ENCODE measurements at places on chromosomes 7 and 10.

DNA sequence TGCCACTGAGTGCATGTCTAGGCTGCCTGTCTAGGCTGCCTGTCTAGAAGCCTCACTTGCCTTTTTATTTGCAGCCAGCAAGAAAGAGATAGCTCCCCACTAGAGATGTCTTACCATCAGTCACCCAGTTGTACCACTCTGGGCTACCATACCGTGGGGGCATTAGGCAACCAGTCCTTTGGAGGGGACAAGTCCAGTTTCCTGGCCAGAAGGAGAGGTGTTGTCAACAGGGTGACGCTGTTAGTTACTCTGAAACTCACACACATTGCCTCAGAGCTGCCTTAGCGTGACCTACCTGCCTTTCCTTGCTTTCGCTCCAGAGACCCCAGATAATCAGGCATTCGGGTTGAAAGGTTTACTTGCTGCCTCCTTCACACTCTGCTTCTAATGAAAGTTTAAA lies 155.4 kb downstream of the CELF2 start:
- H3K4me3 ChIP-seq = no peak overlapping the region
- H3K27ac ChIP-seq = no peak overlapping the region
- H3K27me3 ChIP-seq = peaks cover 3% of the 10 kb centered on the region
- no peaks in the 10 kb centered on the region for H3K36me3 ChIP-seq
- no peaks in the 10 kb centered on the region for H3K4me1 ChIP-seq
- no peak for DNase-seq

- no peak overlapping the region for H3K27ac ChIP-seq
- DNase-seq = no peak
- peaks cover 7% of the 10 kb centered on the region for H3K36me3 ChIP-seq
- no peaks in the 10 kb centered on the region for H3K27me3 ChIP-seq
- H3K4me1 ChIP-seq = no peaks in the 10 kb centered on the region
These were observed 15.6 kb upstream of the CHST3 start for GRCh38 chr10:71948496-71949067.

GRCh38 chr7:37069336-37069735 lies 345.0 kb upstream of the AOAH start:
- peaks cover 3% of the 10 kb centered on the region for H3K36me3 ChIP-seq
- DNase-seq = no peak

DNA sequence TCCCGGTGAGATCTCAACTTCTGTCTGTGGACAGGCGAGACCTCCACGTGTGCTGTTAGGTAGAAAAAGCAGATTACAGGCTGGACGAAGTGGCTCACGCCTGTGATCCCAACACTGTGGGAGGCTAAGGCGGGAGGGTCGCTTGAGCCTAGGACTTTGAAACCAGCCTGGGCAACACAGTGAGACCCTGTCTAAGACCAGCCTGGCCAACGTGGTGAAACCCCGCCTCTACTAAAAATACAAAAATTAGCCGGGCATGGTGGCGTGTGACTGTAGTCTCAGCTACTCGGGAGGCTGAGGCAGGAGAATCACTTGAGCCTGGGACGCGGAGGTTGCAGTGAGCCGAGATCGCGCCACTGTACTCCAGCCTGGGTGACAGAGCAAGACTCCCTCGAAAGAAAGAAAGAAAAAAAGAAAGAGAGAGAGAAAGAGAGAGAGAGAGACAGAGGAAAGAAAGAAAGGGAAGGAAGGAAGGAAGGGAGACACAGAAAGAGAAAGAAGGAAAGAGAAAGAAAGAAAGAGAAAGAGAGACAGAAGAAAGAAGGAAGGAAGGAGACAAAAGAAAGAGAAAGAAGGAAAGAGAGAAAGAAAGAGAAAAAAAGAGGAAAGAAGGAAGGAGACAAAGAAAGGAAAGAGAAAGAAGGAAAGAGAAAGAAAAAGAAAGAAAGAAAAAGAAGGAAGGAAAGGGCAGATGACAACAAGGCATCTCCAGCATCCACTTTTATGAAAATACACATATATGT lies 29.6 kb upstream of the SUN1 start:
- H3K4me3 ChIP-seq = no peak overlapping the region
- peak overlapping the region; percentile 90 for H3K27ac ChIP-seq
- H3K36me3 ChIP-seq = peaks cover 27% of the 10 kb centered on the region
- peaks cover 19% of the 10 kb centered on the region for H3K4me1 ChIP-seq
- no peaks in the 10 kb centered on the region for H3K27me3 ChIP-seq
- DNase-seq = no peak

All from nephron progenitor cell (in vitro differentiated cells).